T-helper 22 cell (primary cell): ENCODE measurements at places on chromosomes 7 and 10.

DNA sequence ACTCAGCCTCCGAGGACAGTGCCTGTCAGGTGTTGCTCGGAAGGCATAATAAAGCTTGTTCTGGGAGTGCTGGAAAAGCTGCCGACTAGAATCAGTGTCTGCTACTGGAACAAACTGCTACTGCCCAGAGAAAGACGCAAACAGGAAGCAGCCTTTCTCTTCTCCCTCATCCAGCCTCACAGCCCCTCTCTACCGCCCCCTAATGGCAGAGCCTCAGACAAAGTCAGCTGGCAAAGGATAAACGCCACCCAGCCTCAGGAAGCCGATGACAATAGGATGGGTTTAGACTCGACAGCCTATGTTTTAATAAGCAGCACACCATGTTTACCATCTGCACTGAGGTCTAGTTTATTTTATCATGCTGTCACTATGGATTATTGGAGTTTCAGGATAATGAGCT, 169.5 kb upstream of the LYZL1 start:
- DNase-seq = no peak

DNA sequence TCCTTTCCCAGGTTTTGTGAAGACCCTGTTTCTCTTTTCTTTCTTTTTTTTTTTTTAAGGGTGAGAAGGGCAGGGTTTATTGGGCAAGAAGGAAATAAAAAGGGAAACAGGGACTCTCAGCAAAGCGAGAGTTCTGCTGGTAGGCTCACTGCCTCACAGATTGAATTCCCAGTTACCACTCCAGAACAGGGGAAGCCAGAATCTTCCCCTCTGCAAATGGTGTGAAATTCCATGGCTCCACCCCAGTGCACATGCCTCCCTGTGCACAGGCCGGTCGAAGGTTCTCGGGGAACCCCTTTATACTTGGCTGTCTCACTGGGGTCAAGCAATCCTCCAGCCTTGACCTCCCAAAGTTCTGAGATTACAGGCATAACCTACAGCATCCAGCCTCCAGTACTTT, 10.5 kb upstream of the GUSB start:
- no peak for DNase-seq

DNA sequence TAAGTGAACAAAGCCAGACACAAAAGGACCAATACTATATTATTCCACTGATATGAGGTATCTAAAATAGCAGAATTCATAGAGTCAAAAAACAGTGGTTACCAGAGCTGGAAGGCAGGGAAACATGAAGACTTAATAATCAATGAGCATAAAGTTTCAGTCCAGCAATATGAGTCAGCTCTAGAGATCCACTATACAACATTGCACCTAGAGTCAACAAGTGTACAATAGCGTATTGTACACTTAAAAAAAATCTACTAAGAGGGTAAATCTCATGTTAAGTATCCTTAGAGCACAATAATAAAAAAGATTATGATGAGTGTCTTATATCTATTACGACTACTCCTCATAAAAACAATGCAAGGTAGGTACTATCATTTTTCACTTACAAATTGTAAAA, 36.1 kb downstream of the C10orf90 start:
- no peak for DNase-seq

DNA sequence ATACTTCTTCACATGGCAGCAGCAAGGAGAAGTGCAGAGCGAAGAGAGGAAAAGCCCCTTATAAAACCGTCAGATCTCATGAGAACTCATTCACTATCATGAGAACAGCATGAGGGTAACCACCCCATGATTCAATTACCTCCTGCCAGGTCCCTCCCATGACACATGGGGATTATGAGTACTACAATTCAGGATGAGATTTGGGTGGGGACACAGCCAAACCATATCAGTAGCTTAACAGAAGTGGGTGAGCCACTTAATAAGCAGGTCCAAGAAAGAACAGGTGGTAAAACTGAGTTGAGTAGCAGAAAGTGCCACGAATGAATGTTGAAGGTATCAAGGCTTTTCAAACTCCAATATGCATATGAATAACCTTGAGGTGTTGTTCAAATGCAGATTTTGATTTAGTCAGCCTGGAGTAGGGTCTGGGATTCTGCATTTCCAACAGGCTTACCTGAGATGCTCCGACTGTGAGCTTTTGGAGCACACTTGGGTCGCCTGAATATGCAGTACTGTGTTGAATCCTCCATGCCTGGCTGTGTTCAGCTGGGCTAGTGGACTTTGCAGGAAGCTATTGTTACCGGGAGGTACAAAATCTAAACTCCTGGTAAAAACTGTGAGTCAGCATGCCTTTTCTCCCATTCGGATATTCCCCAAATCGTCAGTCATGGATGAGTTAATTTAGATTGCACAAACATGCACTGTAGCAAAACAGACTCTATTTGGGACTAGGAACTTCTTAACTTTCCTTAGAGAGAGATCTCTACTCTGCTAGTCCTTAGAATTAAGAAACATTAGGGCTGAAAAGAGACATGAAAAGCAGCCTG, 69.0 kb upstream of the PRKCQ start:
- DNase-seq = no peak
